Posterior cingulate gyrus (tissue), 11 donors: ENCODE measurements at places on chromosomes 6 and 20.
A peak's percentile ranks its signal among the peaks of the same experiment; 100 is the strongest.

DNA sequence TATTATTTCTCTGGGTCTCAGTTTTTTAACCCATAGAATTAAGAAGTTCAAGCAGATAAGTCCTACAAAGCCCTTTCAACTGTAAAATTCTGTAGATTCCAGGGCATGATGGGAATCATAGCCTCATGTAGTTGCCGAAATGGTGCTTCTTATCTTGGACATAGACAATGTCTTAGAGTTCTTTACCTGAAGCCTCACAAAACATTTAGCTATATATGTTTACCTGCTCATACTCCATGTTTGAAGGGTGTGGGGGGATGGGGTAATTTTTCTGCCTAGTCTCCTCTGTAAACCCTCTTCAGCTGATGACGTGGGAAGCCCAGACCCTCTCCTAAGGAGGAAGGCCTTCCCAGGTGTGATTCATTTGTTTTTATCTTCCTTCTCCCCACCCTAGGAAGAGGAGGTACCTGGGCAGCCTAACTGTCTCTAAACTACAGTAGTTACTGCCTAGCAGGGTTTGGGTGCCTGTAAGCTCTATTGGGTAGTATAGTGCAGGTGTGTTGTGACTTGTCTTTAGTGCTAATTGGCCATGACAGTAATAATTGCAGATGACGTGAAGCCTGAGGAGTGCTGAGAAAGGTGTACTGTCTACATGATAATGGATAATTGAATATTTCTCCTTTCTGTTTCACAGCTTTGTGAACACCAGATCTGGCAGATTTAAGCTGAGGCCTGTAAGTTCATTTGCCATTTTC lies 230.8 kb downstream of the TFAP2B start:
- DNase-seq = no peak

GRCh38 chr6:28648035-28648877 lies 122.6 kb downstream of the GPX5 start:
- DNase-seq = peak; percentile 47

DNA sequence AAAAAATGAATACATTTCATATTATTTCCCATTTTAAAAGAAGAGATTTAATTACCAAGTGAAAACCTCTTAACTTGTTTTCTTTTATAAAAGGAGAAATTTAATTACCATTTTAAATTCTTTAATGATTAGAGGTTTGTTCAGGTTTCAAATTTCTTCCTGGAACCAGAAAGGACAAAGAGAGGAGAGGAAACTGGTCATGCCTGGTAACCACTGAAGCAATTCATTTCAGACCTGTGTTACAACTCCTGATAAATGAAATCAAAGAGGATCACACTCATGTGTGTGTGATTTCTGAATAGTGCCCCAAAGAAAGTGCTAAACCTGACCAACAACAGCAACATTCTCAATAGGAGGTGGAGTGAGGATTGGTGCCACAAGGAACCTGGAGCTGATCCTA lies 12.6 kb upstream of the SLPI start:
- no peak for DNase-seq

GRCh38 chr6:21998582-21998981 lies 298.3 kb downstream of the PRL start:
- DNase-seq = no peak

GRCh38 chr20:44402391-44403193 lies 47.1 kb downstream of the HNF4A start:
- DNase-seq = no peak

- no peak for DNase-seq
Measured at GRCh38 chr20:35562541-35563110, 20.7 kb downstream of the ERGIC3 start.

GRCh38 chr6:142700671-142701312 lies 244.2 kb downstream of the HIVEP2 start:
- no peak for DNase-seq

DNA sequence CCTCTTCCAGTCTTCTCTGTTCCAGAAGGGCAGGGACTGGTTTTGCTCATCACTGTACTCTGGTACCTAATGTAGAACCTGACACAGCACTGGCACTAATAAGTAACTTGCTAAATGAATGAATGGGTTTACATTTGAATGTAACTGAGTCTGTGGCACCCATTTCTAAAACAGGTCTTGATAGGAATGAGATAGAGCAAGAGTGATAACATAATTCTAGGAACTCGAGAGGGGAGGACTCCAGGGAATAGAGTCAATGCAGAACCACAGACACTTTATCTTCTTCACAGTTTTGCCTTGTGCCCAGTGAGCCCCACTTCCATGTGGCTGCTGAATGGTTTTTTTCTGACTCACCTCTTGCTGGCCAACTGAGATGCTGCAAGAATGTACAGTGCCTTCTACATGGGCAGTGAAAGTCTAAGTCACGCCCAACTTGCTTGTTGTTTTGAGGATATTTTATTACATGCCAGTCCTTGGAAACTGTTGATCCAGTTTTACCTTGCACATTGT lies 61.1 kb downstream of the TBC1D7 start:
- no peak for DNase-seq
